Activated naive CD4-positive, alpha-beta T cell (primary cell): ENCODE measurements at places on chromosomes 2 and 18.

DNA sequence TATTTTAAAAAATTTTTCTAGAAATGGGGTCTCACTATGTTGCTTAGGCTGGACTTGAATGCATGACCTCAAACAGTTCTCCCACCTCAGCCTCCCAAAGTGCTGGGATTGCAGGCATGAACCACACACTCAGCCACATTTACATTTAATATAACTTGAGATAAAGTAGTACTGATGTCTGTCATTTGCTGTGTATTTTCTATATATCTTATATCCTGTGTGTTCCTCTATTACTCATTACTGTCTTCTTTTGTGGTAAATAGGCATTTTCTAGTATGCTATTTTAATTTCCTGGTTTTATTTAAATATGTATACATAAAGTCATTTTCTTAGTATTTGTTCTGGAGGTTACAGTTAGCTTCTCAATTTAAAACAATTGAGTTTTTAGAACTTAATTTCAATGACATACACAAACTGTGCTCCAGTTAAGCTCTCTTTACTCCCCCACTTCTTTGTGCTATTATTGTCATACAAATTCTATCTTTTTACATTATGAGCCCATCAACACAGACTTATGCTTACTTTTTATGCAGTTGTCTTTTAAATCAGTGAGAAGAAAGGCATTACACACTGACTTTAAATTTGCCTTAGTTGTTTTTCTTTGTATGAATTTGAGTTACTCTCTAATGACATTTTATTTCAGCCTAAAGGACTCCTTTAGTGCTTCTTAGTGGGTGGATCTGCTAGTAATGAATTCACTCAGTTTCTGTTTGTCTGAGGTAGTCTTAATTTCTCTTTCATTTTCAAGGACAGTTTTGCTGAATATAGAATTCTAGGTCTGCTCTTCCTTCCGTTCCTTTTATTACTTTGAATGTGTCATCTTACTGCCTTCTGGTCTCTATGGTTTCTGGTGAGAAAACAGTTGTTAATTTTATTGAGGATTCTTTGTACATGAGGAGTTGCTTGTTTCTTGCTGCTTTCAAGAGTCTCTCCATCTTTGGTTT is 6.2 kb upstream of the INPP4A start:
- no peak for DNase-seq

GRCh38 chr2:9010866-9011265 is 7.4 kb upstream of the MBOAT2 start:
- no peak for DNase-seq

DNA sequence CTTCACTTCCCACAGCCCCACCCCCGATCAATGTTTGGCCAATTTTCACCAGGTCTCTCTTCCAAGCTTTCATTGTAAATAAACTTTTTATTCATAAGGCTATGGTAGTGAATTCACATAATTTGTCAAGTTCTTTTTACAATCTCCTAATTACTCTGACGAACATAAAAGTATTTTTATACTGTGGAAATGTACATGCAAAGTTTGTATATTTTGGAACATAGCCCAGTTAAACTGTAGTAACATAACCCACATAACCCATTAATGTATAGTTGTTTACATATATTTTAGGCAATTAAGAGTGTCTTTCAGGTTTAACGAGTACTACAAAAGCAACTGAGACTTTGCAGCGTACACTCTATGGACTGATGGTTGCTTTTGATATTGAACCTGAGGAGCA is 228.3 kb upstream of the ERBB4 start:
- no peak for DNase-seq

GRCh38 chr18:23228102-23229061 is 93.1 kb downstream of the CABLES1 start:
- no peak for DNase-seq

DNA sequence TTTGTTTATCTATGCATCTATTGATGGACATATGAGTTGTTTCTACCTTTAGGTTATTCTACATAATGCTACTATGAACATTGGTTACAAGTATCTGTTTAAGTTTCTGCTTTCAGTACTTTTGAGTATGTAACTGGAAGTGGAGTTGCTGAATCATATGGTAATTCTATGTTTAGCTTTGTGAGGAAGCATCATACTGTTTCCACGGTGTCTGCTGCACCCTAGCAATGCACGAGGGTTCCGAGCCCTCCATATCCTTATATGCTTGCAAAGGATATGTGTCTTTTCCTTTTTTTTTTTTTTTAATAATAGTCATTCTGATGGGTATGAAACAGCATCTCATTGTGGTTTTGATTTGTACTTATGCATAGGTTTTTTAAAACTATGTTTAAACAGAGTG is 83.7 kb downstream of the FMNL2 start:
- DNase-seq: no peak

DNA sequence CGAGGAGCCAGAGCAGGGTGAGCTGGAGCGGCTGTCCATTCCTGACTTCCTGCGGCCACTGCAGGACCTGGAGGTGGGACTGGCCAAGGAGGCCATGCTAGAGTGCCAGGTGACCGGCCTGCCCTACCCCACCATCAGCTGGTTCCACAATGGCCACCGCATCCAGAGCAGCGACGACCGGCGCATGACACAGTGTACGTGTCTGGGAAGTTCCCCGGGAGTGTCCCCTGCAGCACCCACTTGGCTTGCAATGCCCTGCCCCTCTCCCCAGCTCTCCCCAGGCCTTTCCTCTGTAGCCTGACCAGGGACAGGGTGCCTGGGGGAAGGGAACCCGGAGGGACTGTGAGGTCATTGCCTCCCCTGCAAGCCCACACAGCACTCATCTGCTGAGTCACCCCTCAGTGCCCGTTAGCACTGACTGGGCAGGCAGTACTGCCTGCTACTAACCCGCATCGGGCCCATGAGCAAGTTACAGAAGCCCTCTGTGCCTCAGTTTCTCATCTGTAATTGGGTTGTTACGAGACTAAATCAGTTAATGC is 29.4 kb upstream of the GMPPA start:
- DNase-seq: no peak

DNA sequence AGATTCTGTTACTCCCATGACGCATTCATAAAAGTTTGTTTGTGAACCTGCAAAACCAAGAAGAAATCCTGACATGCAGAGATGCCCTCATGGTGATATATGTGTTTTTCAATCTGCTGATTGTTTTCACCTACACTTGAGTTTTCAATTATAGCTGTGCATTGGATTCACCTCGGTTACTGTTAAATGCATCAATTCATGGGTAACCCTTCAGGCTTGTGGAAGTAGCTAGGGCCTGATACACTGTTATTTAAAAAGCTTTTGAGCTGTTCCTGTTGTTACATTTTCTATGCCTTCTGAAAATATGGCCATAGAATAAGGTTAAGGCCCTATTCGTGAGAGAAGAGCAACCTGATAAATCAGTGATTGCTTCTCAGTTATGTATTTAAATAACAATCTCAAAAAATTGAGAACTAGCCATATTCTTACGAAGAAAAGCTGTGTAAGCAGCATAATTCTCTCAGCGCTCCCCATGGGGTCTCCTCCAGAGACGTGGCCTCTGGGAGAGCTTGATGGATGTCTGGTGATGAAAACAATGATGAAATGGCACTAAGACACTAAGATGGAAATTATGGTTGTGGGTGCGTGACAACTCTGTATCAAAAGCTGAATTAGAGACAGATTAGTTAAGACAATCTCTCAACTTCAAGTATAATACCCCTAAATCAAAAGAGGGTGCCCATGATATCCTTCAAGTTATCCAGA is 60.5 kb downstream of the RIT2 start:
- DNase-seq: no peak

DNA sequence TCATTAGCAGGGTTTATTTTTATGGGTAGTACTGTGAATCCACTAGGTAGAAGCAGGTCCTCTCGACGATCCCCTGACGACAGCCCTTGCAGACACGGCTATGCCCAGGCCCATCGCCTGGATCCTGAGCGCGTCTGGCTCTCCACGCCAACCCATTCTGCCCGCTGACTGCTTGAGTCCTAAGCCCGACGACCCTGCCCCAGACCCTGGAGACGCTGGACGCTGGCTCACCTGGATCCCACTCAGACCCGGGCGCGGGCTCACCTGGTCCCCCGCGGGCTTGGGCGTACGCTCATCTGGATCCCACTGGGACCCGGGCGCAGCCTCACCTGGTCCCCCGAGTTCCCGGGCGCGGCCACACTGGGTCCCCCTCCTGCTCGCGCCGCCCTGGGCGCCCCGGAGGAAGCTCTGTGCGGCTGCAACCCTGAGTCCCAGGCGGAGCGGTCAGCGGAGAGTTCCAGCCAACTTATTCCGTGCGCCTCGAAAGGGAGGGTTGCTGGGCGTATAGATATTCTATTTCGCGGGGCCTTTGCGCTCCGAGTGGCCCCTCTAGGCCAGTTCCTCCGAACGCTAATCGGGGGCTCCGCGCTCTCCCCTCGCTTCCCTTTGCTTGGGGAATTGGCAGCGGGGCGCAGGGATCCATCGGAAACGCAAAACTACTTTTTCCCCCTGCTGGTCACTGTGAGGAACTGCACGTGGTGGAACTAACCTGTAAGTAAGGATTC is 22.4 kb upstream of the RMP24 start:
- no peak for DNase-seq

DNA sequence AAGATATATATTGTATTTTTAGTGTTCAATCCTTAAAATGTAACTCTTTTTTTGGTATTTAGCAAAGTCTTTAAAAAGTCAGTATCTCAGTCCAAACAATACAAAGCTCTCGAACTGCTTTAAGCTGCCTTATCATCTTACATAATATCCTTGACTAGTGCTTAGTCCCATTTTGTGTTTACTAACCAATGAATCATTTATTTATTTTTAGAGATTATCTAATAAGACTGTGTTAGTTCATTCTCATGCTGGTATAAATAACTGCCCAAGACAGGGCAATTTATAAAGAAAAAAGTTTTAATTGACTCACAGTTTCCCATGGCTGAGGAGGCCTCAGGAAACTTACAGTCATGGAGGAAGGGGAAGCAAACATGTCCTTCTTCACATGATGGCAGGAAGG is 248.3 kb upstream of the KYNU start:
- DNase-seq: no peak

GRCh38 chr2:44920751-44921150 is 20.8 kb upstream of the SIX3 start:
- no peak for DNase-seq

- DNase-seq: no peak
Measured at GRCh38 chr2:676647-677055, 555 bp downstream of the TMEM18 start.

GRCh38 chr2:10820978-10821695 is 8.6 kb upstream of the PDIA6 start:
- no peak for DNase-seq

- DNase-seq: no peak
Measured at GRCh38 chr2:24570225-24570624, 79.2 kb downstream of the NCOA1 start.

DNA sequence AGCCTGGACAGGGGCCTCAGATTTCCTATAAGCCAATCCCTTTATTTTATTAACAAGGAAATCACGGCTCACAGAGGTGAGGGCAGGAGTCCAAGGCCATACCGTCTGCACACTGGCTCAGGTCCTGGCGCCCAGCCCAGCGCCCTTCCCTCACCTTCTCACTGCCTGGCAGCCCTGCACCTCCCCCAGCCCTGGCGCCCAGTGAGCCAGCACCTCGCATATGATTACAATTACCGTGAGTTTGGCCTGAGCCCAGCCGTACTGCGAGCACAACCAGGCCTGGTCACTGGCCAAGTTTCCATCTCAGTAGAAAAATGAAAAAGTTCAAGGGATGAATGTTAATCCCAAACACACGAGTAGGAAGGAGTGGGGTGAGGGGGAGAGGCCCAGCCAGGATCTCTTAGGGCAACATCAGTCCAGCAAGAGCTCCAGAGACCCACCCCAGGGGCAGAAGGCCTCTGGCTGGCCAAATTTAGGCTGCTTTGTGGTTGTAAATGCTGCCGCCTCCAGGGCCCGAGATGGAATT is 68.4 kb downstream of the MCFD2 start:
- DNase-seq: no peak

GRCh38 chr18:49980896-49981295 is 167.6 kb upstream of the ACAA2 start:
- no peak for DNase-seq

GRCh38 chr2:37561615-37562569 is 109.5 kb downstream of the CDC42EP3 start:
- no peak for DNase-seq

GRCh38 chr18:66990909-66991308 is 387.0 kb upstream of the CDH19 start:
- DNase-seq: no peak
